ENCODE measurements at places on chromosomes 4 and X. TPM values are rescaled to one million over a fixed set of nuclear protein-coding genes. Genes with fewer than 3 reads are reported as not detected.

DNA sequence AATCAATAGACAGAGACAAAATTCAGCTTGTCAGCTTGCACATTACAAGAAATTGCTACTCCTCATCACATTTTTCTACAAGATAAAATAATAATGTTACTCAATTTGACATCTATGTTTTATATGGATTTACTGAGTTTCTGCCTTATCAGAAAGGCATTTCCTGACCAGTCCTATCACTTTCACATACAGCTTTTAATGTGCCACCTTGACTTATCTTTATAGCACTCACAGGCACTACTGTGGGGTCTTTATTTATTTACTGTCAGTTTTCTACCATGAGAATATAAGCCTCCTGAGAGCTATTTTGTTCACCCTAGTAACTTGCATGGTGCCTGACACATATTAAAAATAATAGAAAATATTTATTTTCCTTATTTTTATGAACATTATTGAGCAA lies 6.0 kb downstream of the NDST4 start:
- DNase-seq: no peak

NR0B1 gene
- total RNA-seq: not detected

GRCh38 chrX:115588179-115588578 lies 27.2 kb downstream of the PLS3 start:
- DNase-seq: no peak

DNA sequence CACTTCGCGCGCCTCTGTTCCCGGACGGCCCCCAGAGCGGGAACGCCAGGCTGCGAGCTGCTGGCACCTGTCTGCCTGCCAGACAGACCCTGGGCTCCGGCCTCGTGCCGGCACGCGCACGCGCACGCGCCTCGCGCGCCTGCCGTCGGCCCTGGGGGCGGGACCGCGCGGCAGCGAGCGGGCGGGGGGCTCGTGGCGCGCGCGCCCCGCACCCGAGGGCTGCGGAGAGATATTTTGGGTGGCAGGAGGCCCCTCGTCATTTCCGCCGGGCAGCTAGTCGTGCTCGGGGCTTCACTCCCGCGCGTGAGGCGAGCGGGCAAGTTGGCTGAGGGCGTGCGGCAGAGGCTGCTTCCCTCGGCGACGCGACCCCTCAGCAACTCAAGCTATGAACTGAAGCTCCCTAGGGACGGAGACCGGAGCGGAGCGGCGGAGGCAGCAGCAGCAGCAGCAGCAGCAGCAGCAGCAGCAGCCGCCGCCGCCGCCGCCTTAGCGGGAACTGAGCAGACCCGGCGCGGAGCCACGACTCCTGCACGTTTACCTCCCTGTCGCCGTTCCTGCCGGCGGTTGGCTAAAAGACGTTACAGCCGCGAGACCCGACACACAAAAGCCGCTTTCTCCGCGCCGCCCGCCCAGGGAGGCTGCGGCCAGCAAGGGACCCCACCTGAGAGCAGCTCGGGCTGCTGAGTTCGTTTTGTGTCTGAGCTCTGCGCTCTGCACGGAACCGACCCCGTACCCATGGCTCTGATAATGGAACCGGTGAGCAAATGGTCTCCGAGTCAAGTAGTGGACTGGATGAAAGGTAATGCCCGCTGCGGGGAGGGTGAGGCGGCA lies at the start of gene CNKSR2:
Gene CNKSR2, plus strand, starts transcription at position 256 of the 831 bp plus-strand sequence. Its CDS starts 480 bp downstream, at position 736.
- peak; percentile 90 for DNase-seq

DNA sequence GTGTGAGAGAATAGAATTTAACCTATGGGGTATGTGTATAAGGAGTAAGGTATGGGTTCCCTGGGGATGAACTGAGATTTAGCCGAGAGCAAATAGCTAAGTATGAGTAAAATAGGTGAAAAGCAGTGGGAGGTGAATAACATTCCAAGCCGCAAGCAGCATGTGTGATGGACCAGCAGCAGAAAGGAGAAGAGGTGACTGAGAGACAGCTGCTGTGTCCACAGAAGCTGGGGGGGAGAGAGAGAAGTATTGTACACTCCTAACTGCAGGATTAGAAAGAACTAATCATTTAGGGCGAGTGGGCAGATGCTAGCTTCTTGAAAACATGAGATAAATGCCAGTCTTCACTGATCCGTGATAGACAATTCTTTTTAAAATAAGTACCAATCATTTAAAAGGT lies 296.0 kb downstream of the KLHL4 start:
- no peak for DNase-seq

- no peak for DNase-seq
Observed at GRCh38 chrX:120668357-120668756, 38.5 kb upstream of the C1GALT1C1 start.

GRCh38 chr4:1321946-1322650 lies 24.9 kb upstream of the UVSSA start:
- DNase-seq: no peak

PABPC1L2B gene
- not detected for total RNA-seq

GRCh38 chrX:119753639-119754257 lies 4.6 kb upstream of the SOWAHD start:
- DNase-seq: peak; percentile 90

- DNase-seq: no peak
Observed at GRCh38 chrX:1932231-1932630, 317.4 kb downstream of the ASMT start.

NALF2 gene
- total RNA-seq: 0.88 TPM

- DNase-seq: no peak
Observed at GRCh38 chrX:47798861-47799260, 37.8 kb upstream of the ZNF81 start.

SLC16A2 gene
- total RNA-seq: 0.40 TPM

DNA sequence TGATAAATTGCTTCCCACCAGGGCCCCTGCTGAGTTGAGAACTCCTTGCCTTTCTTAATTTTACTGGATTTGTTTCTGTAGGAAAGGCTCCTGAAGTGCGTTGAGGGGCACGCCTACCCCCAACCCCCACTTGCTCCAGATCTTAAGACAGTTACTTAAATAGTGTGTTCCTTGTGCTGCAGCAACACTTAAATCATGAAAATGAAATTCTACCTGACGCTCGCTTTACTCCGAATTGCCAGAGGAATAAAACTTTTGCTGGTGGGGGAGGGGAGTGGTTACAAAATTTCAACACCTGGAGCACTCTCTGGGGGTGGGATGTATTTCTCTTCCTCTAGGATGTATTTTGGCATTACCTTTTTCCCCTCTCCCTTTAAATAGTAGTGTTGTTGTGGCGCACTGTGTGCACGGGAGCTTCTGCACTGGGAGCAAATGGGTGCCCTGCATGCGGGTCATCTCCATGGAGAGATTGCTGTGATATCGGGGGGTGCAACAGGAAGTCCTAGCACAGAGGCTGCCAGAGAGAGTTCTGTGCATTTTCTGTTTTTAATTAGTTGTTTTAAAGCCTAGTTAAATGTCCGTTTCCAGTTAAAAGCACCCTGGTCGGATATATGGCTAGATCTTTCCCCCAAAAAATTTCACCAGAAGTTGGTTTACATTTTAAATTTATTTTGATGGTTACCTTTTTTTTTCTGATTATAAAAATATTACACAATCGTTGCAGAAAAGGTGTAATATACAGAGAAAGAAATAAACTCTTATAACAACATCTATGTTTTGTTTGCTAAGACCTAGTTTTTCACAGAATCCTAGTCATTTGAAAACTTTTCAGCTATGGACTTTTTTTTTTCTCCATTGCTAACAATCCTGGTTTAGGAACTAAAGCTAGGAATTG lies 207.7 kb downstream of the SOWAHB start:
- DNase-seq: no peak

MGARP gene
- 0.21 TPM for total RNA-seq

CPE gene
- total RNA-seq: not detected

GATB gene
- 20.2 TPM for total RNA-seq

GRCh38 chr4:173697840-173698239 lies 167.8 kb upstream of the HAND2 start:
- no peak for DNase-seq

LANCL3 gene
- total RNA-seq: 0.28 TPM

GRCh38 chr4:75726577-75726976 lies 2.2 kb downstream of the USO1 start:
- DNase-seq: no peak

GRCh38 chr4:22215084-22215483 lies 266.5 kb upstream of the KCNIP4 start:
- no peak for DNase-seq

GRCh38 chrX:110706446-110706845 lies 89.2 kb downstream of the CHRDL1 start:
- no peak for DNase-seq

DNA sequence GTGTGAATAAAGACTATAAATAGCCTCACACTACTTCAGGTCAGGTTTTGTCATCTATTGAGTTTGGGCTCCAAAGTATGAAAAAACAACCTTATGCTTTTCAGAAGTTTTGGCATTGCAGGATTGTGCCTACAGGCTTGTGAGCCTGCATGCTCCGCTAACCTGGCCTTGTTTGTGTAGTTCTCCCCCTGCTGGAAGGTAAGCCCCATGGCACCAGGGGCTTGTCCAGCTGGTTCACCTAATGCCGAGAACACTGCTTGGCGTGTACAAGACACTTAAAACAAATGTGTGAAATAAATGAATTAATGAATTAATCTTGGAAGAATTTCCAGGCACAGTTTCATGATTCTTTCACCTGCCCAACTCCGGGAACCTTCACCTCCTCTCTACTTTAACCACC lies 1.8 kb upstream of the HSD17B10 start:
- DNase-seq: peak; percentile 88

GRCh38 chr4:70023218-70023617 lies 5.0 kb upstream of the HTN3 start:
- no peak for DNase-seq

GRCh38 chrX:23066588-23067281 lies 67.0 kb downstream of the DDX53 start:
- DNase-seq: no peak

GRCh38 chr4:95549246-95550114 lies 707 bp upstream of the UNC5C start:
- DNase-seq: peak; percentile 77
